ENCODE measurements at places on chromosomes 5 and 9.

GRCh38 chr9:110007477-110008270, 200.3 kb downstream of the C9orf152 start:
- DNase-seq: no peak

DNA sequence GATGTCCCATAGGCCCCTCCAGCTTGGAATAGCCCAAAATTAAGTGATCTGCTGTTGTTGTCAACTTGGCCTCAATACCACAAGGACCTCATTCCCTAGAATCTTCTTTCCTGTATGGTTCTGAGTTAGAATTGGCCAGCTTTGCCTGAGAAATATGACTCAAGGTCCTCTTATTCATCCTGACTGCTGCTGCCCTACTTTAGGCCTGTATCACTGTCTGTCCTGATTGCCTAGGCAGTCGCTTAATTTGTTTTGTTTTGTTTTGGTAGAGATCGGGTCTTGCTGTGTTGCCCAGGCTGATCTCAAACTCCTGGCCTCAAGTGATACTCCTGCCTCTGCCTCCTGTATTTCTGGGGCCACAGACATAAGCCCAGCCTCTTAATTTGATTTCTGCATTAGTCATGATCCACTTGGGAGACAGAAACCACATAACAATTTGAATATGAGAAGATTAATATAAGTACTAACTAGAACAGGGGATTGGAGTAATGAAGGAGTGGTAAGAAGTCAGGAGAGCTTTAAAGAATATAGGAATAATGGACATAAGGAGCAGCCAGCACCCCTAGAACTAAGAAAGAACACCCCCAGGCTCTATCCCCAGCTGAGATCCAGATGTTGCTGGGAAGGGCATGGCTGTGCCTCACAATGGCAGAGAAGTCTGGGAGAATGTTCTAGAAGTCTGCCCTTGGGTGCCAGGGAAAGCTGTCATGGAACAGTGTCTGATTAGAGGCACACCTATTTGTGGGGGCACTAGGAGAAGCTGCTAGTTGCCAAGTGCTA, 4.6 kb downstream of the TEX53 start:
- no peak for DNase-seq

DNA sequence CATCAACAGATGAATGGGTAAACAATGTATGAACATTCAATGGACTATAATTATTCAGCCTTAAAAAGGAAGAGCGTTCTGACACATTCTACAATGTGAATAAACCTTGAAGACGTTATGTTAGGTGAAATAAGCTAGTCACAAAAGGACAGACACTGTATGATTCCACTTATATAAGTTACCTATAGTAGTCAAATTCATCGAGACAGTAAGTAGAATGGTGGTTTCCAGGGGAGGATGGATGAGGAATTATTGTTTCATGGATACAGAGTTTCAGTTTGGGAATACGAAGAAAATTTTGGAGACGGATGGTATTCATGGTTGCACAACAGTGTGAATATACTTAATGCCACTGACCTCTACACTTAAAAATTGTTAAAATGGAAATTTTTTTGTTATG, 216.4 kb downstream of the CACNA1B start:
- no peak for DNase-seq

- DNase-seq: no peak
Measured at GRCh38 chr9:130887494-130888144, 9.0 kb downstream of the QRFP start.

GRCh38 chr9:8096091-8096490, 296.5 kb upstream of the DMAC1 start:
- no peak for DNase-seq

DNA sequence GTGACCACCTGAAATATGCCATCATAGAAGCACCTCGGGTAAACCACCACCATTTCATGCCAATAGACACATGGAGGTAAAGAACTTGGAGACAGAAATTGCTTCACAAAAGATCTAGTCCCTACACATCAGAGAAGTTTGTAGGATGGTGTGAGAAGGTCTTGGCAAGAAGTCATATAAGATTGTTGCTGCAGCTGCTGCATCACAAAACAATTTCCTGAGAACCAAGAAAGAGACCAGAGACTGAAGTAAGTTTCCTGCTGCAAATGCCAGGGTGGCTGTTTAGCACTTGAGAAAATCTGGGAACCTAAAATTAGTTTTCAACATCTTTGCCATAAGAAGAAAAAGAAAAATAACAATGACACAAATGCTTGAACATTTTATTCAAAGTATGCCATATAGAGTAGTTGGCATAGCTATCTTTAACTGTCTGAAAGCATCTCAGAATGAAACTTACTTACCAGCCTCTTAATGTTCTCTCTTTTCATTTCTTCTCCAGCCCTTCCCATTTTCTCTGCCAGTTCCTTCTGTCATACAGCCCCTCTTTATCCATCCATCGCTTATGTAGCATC, 114.3 kb downstream of the KCTD16 start:
- DNase-seq: no peak

- no peak for DNase-seq
Measured at GRCh38 chr5:119355685-119356611, at the start of gene TNFAIP8. TNFAIP8 (plus strand) TSS chr5:119356019; CDS start chr5:119356091, 72 bp downstream.

DNA sequence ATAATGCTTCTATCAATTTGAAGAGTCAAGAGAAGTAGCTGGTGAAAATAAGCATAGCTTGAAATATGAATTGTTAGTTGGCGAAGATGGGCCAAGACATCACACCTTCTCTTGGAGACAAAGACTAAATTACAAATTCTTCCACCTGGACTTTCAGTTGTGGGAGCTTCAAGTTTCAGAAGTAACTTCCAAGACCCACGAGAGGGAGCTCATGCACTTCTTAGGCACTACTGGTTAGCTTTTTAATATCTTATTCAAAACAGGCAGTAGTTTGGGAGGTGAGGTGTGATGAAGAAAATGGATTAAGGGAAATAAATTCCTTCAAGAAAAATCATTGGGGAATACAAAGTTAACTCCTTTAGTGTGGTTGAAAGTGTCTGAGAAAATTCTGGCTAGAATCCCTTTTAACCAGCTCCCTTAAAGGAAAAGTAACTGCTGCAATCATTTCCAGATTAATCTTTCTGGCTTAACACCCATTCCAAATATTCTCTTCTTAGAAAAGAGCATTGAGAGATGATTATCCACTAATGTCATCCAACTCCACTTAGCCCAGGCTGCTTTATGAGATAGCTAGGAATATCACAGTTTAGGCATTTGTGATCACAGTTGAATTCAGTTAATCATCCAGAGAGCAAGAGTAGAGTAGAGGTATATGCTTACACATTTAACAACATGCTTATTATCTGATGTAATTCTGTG, 139.5 kb upstream of the DMRTA1 start:
- peak; percentile 7 for DNase-seq

DNA sequence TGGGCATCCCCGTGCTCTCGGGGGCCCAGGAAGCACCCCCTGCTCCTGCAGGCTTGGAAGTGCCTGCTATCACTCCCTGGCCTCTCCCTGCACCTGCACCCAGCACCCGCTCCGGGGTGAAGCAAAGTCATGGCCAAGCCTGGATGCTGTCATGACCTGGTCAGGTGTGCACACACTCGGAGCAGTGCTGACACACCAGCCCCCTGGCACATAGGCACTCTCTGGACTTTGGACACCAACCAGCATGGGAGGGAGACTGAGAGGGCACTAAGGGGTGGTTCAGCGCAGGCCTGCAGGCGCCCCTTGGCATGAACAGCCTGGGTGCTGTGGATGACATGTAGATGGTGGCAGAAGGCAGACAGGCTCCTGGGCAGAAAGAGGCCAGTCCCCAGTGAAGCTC, 158.6 kb downstream of the GHR start:
- DNase-seq: no peak

DNA sequence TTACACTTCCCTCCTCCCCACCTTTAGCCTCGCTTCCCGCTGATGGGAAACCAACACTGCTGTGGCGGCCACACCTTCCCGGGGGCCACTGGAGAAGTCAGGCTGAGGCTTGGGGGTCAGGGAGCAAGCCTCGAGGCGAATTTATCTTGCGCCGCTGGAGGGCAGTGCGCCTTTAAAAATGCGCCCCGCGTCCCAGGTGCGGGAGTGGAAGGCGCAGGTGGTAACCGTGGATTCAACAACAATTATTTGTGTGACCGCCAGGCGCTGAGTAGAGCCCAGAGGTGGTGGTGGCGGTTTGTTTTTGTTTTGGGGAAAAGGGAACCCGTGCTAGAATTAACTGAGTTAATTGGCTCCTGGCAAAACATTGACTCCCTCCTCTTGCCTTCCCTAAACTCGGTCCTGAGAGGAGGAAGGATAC, 1.1 kb downstream of the CFAP77 start:
- DNase-seq: no peak

DNA sequence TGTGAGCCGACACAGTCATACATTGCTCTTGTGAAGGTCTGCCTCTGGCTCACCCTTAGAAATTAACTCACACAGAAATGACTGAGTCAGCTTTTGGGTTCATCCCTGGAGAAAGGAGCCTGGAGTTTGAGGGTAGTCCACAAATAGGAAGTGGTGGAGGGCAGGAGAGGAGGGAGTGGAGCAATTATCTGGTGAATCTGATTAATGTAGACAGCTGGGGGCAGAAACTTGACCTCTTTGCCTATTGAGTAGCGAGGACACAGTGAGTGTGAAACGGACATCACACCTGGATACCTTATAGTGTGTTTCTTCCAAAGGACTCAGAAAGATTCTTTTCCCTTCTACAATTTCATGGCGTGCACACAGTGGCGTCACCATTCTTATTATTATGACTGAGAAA, 48.5 kb upstream of the MSX2 start:
- DNase-seq: no peak

GRCh38 chr9:131174681-131175239, 49.4 kb downstream of the NUP214 start:
- DNase-seq: no peak

DNA sequence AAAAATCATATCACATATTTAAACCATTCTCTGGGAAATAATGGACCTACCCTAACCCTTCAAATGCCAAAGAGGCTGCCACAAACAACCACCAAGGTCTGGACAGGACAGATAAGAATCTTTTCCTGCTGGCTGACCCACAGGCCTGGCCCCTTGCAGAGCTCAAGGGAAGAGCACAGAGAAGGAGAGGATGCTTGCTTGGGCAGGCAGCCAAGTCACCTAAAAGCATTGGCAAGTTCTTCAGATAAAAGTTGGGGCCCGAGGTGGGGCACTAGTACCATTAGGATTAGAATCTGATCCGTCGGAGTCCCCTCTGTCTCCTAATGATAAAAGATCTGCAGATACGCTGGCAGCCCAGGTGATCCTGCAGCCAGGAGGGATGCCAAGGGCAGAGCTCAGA, 176.6 kb downstream of the GABBR2 start:
- DNase-seq: no peak

DNA sequence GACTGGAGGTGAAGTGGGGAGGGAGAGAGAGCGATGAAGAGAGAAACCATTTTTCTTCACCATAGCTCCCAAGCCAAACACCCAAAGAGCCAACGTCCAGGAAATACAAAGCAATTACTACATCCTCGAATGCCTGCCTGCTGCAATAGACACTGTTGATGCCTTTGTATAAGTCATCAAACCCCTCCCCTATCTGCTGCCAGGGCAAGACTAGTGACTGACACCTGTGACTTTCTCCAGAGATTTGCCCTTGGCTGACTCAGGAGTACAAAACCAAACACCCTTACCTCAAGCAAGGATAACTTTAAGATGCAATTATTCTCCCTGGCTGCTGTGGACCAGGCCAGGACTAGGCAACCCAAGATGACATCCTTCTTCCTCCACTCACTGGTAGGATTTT, 81.8 kb upstream of the RASA1 start:
- DNase-seq: no peak

DNA sequence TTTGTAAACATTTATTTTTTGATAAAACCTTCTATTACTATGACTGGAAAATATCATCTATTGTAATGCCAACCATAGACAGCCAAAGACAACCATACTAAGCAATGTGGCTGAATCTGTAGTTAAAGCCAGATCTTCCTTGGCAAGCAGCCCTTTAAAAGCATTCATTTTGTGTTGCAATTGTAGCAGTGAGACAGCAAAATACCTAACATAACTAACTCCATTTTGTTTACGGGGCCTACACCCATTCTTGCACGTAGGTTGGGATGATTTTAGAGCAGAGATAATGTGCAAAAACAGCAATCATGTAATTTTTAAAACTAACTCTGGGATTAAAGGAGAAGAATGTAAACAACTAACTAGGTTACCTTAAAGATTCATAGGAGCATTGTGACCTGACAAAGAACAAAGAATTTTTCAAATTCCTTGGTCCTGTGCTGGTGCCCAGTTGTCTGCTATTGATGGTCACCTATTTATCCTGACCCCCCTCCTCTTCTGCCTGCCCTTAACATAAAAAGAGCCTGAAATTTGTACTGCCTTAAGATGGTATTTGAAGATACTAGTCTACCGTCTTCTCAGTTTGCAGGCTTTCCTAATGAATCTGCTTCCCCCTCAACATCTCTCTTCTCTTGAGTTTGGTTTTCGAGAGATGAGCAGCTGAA, 10.6 kb downstream of the IFNA1 start:
- no peak for DNase-seq

DNA sequence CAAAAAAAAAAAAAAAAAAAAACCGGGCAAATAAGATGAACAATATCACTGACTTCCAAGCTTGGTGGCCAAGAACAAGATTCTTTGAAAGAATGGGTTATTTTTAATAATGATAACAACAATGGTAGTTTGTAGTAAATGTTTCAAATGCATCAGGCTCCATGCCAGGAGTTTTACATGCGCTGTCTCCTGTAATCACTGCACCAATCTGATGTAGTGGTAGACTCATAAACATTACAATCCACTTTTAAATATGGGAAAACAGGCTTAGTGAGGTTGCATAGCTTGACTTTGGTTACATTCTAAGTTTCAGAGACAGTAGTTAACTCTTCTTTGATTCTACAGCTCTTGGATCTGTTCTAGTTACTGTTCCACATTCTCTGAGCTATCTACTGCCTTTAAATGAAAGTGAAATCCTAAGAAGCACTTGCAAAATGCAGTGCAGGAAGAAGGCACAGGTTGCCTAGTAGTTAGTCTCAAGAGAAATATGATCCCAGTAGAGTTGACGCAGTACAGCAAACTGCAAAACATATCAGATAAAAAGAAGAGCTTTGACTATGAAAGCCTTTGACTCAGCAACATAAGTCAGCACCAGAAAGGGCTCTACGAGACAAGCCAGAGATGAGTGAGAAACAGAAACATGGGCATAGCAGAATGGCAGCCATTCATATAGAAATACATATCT, 62.1 kb downstream of the PDE4D start:
- DNase-seq: no peak

- no peak for DNase-seq
Measured at GRCh38 chr5:174363934-174364333, 318.4 kb downstream of the NSG2 start.

GRCh38 chr9:120655005-120655622, 59.2 kb downstream of the MEGF9 start:
- DNase-seq: no peak

GRCh38 chr9:81207651-81208050, 481.7 kb downstream of the TLE1 start:
- no peak for DNase-seq

All from putamen (tissue), 1 donor.